ENCODE measurements at places on chromosomes 7 and 10.

DNA sequence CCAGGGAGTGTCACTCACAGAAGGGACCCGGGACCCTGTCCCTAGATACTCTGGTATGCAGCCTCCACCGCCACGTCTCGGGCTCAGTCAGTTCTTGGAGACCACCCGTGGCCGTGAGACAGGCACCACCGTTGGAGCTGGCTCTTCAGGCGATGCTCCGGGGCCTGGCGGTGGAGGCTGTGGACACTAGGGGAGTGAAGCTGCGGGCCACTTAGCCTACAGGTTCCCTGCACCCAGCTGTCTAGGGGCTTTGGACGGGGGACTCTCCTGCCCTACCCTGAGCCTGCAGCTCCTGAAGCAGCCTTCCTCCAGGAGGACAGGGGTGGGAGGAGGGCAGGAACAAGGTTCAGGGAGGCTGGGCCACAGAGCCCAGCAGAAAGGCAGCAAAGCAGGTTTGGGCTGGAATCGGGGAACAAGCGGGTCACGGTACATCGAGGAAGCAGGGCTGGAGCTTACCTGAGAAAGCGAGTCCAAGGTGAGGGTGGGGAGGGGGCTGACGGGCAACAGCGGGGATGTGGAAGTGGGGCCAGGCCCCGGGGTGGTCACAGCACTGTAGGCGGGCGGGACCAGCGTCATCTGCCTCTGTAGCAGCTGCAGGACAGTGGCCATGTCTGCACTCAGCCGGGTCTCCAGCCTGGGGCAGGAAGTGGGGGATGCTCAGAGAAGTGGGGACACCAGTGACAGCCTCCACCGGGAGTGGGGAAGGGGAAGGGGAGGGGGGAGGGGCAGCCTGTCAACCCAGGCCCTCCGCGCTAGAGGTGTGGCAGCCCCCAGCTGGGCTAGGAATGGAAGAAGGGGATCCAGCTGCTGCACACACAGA, 31.5 kb downstream of the KCNH2 start:
- H3K36me3 ChIP-seq = no peaks in the 10 kb centered on the region
- H3K27ac ChIP-seq = no peak overlapping the region
- no peak overlapping the region for H3K4me3 ChIP-seq
- peaks cover 44% of the 10 kb centered on the region for H3K27me3 ChIP-seq

GRCh38 chr10:88408096-88408495, 175.0 kb downstream of the RNLS start:
- no peak for DNase-seq
- no peak overlapping the region for H3K4me3 ChIP-seq
- no peaks in the 10 kb centered on the region for H3K4me1 ChIP-seq
- H3K27me3 ChIP-seq = no peaks in the 10 kb centered on the region
- H3K36me3 ChIP-seq = no peaks in the 10 kb centered on the region

- DNase-seq = no peak
- no peaks in the 10 kb centered on the region for H3K36me3 ChIP-seq
- H3K27me3 ChIP-seq = no peaks in the 10 kb centered on the region
- no peaks in the 10 kb centered on the region for H3K4me1 ChIP-seq
- H3K27ac ChIP-seq = no peak overlapping the region
- H3K4me3 ChIP-seq = no peak overlapping the region
These were observed 202.6 kb upstream of the FOXK1 start for GRCh38 chr7:4479367-4480039.

GRCh38 chr10:59027975-59028655, 148.3 kb upstream of the PHYHIPL start:
- H3K36me3 ChIP-seq = no peaks in the 10 kb centered on the region
- no peak overlapping the region for H3K4me3 ChIP-seq
- H3K4me1 ChIP-seq = no peaks in the 10 kb centered on the region
- no peak for DNase-seq
- H3K27ac ChIP-seq = no peak overlapping the region
- H3K27me3 ChIP-seq = no peaks in the 10 kb centered on the region

DNA sequence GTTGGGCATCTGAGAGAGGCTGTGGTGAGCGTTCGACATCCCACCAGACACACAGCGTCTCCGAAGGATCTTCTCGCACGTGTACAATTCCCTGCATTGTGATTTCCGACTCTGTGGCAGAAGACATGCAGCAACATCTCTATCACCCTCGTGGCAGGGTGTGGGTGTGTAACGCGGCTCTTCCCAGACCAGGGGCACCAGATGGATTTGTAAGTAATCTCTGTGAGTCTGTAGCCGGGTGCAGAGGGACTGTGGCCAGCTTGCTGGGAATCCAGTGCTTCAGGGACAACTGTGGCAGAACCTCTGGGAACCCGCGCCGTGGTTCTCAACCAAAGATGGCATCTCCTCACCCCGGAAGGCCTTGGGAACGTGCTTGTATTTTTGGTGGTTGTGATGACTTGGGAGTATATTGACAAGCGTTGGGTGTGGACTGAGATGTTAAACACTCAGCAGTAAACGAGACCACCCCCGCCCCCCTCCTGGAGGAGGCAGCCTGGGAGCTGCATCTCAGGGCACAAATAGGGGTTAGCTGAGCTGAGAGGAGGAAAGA, 21.2 kb downstream of the FOXL3 start:
- no peak overlapping the region for H3K4me3 ChIP-seq
- H3K27ac ChIP-seq = no peak overlapping the region
- no peaks in the 10 kb centered on the region for H3K36me3 ChIP-seq
- H3K27me3 ChIP-seq = peaks cover 9% of the 10 kb centered on the region
- no peak for DNase-seq

DNA sequence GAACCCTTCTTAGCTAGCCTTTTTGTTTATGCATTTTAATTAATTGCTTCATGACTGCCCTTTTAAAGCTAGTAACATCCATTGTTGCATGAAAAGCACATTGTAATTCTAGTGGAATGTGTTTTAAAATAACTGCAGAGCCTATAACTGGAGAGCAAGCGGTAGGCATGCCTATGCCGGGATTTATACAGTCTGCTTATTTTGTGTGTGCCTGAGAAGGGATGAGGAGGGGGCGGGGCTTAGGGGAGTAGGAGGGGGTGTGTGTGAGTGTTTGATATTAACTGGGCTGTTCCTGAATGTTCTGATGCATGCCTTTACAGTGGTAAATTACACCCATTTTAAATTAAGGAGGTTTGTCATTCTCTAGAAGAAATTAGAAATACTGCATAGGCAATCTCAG, 208.1 kb downstream of the TCF7L2 start:
- peaks cover 16% of the 10 kb centered on the region for H3K4me1 ChIP-seq
- H3K27ac ChIP-seq = peak overlapping the region; percentile 50
- H3K4me3 ChIP-seq = no peak overlapping the region
- peaks cover 64% of the 10 kb centered on the region for H3K36me3 ChIP-seq

- H3K27ac ChIP-seq = no peak overlapping the region
- H3K4me3 ChIP-seq = no peak overlapping the region
- H3K27me3 ChIP-seq = no peaks in the 10 kb centered on the region
These were observed 139.5 kb downstream of the ACTR3B start for GRCh38 chr7:152899004-152899403.

GRCh38 chr7:131157530-131158243, 170.0 kb upstream of the MKLN1 start:
- no peaks in the 10 kb centered on the region for H3K27me3 ChIP-seq
- no peaks in the 10 kb centered on the region for H3K4me1 ChIP-seq
- peak; percentile 77 for DNase-seq
- H3K27ac ChIP-seq = peak overlapping the region; percentile 31
- H3K36me3 ChIP-seq = no peaks in the 10 kb centered on the region
- no peak overlapping the region for H3K4me3 ChIP-seq

- no peak overlapping the region for H3K27ac ChIP-seq
- no peaks in the 10 kb centered on the region for H3K36me3 ChIP-seq
- no peaks in the 10 kb centered on the region for H3K4me1 ChIP-seq
- peak; percentile 41 for DNase-seq
These were observed 65.1 kb upstream of the MPP7 start for GRCh38 chr10:28367929-28368484.

DNA sequence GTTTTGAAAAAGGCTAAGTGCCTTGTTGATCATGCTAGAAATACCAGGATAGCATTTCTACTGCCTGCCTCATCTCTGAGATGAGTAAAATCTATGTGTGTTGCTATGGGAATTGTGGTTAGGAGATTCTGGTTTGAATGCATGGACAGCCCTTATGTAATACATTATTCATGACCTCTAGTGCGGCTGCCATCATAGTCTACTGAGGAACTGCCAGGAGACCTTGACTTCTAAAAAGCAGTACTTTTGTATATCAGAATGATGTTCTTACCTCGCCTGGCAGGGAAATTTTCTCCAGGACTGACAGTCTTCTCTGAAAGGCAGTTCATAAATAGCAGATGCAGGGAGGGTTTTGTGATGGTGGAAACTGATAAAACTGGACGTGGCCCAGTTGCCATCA, 248.5 kb downstream of the NSUN6 start:
- H3K36me3 ChIP-seq = no peaks in the 10 kb centered on the region
- no peak overlapping the region for H3K4me3 ChIP-seq
- peaks cover 7% of the 10 kb centered on the region for H3K4me1 ChIP-seq
- no peak for DNase-seq
- no peak overlapping the region for H3K27ac ChIP-seq

Data from tibial artery (tissue), 4 donors.